Amygdala (tissue), 56 donors: ENCODE measurements at places on chromosomes 1 and 21.

DNA sequence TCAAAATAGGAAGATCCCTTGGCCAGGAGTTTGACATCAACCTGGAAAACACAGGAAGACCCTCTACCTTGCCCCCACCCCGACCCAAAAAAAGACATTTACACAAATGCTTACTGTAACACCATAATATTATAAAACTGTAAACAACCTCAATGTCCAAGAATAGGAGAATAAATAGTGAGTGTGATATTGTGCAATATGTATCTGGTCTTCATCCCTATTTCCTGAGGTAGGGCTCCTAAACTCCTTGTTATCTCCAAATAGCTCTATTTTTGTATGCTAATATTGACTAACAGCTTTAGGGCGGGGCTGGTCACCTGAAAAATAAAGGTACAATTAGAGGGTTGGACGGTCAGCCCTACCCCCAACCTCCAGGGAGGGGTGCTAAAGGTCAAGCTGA, 23.5 kb downstream of the RSBN1 start:
- DNase-seq = no peak

DNA sequence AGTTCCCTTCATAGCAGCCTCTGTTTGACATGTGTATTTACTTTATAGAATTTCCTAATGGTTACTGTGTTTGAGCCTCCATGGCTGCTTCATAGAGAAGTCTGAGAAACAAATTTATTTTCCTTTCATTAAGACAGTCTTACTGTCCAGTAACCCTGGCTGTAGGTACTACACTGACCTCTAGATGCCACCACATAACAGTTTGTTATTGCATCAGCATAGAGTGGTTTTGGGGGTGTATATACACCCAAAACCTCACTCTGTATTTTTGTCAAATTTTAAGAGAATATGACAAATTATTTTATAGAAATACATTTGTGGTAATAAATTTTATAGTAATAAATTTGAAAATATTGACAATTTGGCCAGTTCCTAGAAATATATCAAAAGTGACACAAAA, 57.3 kb downstream of the OBSCN start:
- no peak for DNase-seq

DNA sequence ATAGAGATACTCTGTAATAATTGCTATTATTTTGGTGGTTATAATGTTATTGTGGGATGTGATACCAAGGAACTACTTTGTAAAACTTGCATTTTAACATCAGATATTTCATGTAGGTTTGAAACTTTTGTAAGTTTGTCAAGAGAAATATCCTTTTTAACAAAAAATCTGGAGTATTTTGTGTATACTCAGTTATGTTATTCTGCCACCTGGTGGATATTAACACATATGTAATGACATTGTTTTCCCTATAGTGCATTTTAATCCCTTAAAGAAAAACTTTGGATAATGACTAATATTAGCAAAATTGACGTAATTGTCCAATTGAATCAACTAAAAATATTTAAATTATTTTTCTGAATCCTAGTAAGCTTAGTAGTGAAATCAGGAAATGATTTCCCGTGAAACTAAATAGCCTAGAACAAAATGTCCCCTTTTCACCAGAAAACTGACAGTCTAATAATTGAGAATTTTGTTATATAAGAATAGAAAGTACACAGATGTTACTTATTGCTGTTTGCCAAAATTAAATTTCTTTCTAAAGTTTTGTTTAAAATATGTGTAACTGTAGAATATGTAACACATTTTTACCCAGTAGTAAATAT, 39.6 kb downstream of the KCTD3 start:
- DNase-seq = no peak

GRCh38 chr21:38903690-38904139, 98.0 kb downstream of the ETS2 start:
- no peak for DNase-seq

- DNase-seq = no peak
Observed at GRCh38 chr21:40658311-40658710, 188.6 kb downstream of the DSCAM start.

GRCh38 chr1:5847013-5847659, 145.1 kb downstream of the NPHP4 start:
- DNase-seq = no peak

GRCh38 chr1:167594822-167595221, 35.2 kb upstream of the RCSD1 start:
- no peak for DNase-seq

- no peak for DNase-seq
Observed at GRCh38 chr1:227437495-227438008, 119.3 kb upstream of the CDC42BPA start.

- no peak for DNase-seq
Observed at GRCh38 chr1:44604157-44604955, 69.9 kb downstream of the TMEM53 start.

DNA sequence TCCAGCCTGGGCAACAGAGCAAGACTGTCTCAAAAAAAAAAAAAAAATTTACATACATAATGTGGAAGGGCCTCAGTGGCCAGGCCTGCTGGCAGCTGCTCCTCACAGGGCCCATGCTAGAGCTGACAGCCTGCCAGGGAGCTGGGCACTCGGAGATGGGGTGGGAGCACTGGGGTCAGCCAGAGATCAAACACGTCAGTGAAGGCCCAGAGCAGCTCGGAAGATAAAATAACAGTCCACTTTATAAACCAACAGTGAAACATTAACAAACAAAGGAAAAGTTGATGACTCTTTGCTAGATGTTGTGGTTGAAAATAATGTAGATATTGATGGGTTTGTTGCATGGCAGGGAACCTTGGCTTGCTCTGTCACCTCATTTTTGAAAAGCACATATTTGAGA, 42.7 kb downstream of the ATP5PF start:
- no peak for DNase-seq

- DNase-seq = no peak
Observed at GRCh38 chr1:87179076-87179810, 149.4 kb upstream of the LMO4 start.

GRCh38 chr1:21510885-21511578, 1.8 kb downstream of the ALPL start:
- no peak for DNase-seq

DNA sequence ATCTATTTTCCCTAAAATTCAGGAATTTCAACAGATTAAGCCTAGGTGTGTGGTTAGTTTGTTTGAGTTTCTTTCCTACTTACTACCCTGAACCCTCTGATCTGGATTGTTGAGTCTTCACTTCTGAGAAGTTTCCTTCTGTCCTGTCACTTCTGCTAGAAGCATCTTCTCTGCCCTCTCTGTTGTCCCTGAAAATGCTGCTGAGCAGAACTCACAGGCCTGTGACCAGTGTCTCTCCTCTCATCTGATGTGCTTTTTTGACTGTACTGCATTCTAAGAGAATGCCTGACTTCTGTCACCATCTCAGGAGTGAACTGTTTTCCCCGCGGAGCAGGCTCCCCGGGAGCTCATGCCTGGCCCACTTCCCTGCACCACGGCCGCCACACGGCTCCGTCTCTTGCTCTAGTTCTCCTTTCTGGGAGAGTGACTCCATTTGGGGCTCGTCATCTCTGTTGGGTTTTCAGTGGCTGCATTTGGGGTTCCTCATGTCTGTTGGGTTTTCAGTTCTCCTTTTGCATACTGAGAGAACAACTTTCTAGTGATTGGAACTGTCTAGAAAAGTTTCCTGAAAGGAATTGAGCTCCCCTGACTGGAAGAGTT, 77.9 kb downstream of the POFUT2 start:
- DNase-seq = no peak

GRCh38 chr1:102071451-102071850, 74.7 kb upstream of the OLFM3 start:
- DNase-seq = no peak

- DNase-seq = no peak
Observed at GRCh38 chr1:30191154-30191702, 532.2 kb downstream of the MATN1 start.

- DNase-seq = no peak
Observed at GRCh38 chr1:180930687-180931086, 18.0 kb downstream of the KIAA1614 start.

- DNase-seq = no peak
Observed at GRCh38 chr1:196774603-196775002, at the start of gene CFHR3. Gene CFHR3, plus strand, starts transcription at chr1:196774840. Its CDS starts 47 bp downstream, at chr1:196774887.

GRCh38 chr1:156905176-156905575, 11.7 kb downstream of the PEAR1 start:
- DNase-seq = no peak

- DNase-seq = no peak
Observed at GRCh38 chr21:28734522-28735175, 258.0 kb downstream of the LTN1 start.

- no peak for DNase-seq
Observed at GRCh38 chr1:226578946-226579578, 30.5 kb downstream of the STUM start.

- DNase-seq = no peak
Observed at GRCh38 chr21:21226472-21226871, 228.3 kb downstream of the NCAM2 start.

DNA sequence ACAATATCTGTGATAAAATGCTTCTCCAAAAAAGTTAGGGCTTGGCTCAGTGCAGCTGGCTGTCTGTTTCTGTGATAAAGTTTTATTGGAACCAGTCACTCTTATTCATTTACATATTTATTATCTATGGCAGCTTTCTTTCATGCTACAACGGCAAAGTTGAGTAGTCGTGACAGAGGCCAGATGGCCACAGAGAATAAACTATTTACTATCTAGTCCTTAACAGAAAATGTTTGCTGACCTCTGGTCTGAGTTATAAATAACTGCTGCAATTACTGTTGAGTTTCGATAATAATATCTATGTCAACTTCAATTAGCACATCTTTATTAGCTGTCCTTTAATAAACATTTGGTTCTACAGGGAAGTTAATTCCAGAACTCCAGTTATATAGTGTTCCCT, 180.2 kb upstream of the RUNX1 start:
- no peak for DNase-seq

- DNase-seq = no peak
Observed at GRCh38 chr1:84000196-84000885, 1.4 kb upstream of the TTLL7 start.

DNA sequence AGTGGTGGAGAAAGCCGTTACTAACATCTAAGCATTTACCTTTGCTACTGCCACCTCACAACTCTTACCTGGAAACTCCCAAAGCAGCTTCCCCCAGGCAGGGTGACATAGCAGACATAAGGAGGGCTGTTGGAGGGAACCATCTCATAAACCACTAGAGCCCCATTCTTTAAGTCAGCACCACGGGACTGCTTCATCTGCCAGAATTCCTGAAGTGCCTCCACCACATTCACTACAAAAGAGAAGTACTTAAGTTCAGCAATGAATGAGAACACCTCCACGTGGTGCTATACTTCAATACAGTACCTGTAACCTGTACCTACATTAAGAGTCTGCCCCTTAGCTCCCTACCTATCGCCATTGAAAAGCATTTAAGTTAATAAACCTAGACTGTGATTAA, 10.3 kb downstream of the LIX1L start:
- no peak for DNase-seq

GRCh38 chr1:44672961-44673674, 1.2 kb downstream of the TMEM53 start:
- DNase-seq = no peak

GRCh38 chr1:79005945-79006344, 585 bp downstream of the ADGRL4 start:
- DNase-seq = no peak

DNA sequence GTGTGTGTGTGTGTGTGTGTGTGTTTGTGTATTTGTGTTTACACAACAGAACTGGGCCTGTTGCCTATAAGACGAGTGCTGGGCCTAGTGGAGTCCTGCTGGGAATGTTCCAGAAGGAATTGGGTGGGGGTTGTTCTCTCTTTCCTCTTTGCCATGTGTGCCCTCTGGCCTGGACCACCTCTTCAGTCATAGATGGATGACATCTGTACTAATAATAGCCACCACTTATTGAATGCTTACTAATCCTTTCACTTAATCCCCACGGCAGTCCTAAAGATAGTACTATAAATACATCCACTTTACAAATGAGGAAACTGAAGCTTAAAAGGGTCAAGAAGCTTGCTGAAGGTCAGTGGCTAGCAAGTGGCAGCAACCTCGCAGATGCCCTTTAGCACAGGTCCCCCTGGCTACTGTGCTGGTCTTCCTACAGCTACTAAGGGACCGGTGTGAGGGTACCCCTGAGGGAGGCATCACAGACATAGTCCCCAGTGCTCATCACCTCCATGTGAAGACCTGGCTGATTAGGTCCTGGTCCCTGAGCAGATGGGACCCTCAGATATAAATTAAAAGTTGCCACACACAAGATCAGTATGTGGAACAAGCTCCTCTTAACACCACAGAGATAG, 55.2 kb upstream of the KIF1B start:
- no peak for DNase-seq

GRCh38 chr1:177780096-177780700, 189.7 kb downstream of the SEC16B start:
- peak; percentile 2 for DNase-seq

GRCh38 chr1:8142955-8143629, 117.0 kb upstream of the ERRFI1 start:
- DNase-seq = no peak

GRCh38 chr1:229040630-229041358, 230.1 kb upstream of the RAB4A start:
- DNase-seq = no peak

DNA sequence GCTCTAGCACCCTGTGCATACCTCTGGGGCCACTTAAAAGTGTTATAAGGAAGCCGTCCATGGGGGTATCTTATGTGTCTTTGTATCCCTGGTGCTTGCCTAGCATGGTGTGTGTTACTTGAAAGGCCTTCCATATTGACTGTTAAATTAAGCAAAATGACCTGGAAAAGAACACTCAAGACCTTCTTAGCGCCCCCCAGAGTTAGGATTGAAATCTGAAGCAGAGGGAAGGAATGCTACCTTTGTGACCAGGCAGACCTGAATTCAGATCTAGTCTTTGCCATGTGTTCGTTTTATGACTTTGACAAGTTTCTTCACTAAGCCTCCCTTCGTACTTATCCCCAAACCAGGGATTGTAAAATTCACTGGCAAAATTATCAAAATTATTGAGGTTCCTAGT, 59.9 kb downstream of the SLC22A15 start:
- no peak for DNase-seq
